ENCODE measurements at places on chromosomes 6 and 20.

DNA sequence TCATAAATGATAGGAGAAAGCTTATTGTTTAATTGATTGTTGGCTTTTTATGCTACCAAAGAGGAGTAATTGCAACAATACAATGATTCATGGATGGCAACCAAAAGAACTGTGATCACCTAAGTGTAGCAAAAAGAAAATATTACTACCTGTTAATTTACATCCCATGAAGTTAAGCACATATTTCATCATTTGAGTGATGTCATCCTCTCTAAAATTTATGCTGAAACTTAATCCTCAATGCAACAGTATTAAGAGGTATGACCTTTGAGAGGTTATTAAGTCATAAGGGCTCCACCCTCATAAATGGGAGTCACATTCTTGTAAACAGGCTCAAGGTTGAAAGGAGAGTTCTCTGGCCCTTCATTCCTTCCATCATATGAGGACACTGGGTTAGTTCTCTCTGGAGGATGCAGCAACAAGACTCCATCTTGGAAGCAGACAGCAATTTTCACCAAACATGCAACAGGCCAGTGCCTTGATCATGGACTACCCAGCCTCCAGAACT, 190.6 kb upstream of the GRIK2 start:
- no peak for DNase-seq

GRCh38 chr6:117915846-117916245, 8.8 kb downstream of the SLC35F1 start:
- no peak for DNase-seq

DNA sequence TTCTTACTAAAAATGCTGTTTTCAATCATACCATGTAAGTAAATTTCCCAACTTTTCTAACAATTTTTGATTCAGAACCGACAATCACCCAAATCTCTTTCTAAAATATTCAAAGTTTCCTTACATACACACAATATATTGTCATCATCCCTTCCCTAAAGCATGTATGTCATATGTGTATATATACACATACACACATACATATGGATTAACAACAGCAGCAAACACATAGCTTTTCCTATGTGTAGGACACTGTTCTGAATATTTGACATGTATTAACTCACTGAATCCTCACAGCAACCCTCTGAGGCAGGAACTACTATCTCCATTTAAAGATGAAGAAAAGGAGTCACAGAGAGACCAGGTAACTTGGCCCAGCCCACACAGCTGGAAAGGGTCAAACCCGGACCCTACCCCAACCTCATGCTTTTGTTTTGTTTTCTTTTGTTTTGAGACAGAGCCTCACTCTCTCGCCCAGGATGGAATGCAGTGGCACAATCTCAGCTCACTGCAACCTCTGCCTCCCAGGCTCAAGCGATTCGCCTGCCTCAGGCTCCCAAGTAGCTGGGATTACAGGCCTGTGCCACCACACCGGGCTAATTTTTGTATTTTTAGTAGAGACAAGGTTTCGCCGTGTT, 7.2 kb downstream of the FYN start:
- no peak for DNase-seq

DNA sequence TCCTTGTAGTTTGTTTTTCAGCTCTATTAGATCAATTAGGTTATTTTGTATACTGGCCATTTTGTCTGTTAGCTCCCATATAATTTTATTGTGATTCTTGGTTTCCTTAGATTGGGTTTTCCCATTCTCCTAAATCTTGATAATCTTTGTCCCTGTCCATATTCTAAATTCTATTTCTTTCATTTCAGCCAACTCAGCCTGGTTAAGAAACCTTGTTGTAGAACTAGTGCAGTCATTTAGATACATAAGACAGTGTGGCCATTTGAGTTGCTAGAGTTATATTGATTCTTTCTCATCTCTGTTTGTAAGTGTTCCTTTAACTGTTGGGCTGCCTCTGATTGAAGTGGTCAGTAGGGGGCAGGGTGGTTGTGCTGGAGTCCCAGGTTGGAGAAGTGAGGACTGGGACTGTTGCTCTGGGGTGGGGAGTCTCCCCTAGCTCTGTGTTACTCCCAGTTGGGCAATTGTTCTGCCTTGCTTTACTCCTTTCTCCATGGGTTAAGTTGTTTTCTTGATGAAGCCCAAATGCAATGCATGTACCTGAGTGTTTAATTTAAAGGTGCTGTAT, 98.8 kb upstream of the NRN1 start:
- no peak for DNase-seq

GRCh38 chr6:98054453-98054852, 771.4 kb upstream of the MMS22L start:
- no peak for DNase-seq

DNA sequence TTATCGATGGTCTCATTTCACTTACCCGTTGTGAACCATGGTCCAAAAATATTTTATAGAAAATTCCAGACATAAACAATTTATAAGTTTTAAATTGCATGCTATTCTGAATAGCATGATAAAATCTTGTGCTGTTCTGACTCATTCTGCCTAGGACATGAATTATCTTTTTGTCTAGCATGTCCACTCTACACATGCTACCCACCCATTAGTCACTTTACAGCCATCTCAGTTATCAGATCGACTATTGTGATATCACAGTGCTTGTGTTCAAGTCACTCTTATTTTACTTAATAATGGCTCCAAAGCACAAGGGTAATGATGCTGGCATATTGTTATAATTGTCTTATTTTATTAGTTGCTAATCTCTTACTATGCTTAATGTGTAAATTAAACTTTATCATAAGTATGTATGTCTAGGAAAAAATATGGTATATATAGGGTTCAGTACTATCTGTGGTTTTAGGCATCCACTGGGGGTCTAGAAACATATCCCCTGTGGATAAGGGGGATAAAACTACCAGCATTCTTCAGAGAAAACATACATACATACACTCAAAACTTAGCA, 252.0 kb upstream of the HTR1E start:
- DNase-seq = no peak

DNA sequence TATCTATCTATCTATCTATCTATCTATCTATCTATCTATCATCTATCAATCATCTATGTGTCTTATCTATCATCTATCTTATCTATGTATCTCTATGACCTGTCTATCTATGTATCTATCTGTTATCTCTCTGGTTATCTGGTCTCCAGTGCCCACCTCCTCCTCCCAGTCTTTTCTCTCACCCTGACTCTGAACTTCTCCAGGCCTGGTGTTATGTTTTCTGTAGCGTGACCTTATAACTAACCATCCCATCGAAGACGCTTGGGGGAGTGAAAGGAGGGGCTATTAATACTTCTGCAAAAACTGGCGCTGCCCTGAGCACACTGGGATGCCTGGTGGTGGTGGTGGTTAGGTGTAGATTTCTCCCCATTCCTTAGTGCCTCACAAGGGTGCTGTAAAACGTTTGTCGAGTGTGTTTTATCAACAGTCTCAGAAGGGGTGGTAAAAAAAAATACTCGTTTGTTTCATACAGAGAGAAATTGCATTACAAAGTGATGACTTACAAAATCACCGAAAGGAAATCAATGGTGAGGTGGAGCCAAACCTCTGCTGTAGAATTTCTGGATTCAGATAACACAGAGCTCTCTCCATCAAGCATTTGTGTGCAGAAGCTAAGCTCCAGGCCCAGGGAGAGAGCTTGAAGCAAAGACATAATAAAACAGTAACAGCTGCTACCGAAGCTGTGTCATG, 156.2 kb downstream of the BCAS1 start:
- no peak for DNase-seq

GRCh38 chr6:52015953-52016352, 71.5 kb downstream of the PKHD1 start:
- no peak for DNase-seq

DNA sequence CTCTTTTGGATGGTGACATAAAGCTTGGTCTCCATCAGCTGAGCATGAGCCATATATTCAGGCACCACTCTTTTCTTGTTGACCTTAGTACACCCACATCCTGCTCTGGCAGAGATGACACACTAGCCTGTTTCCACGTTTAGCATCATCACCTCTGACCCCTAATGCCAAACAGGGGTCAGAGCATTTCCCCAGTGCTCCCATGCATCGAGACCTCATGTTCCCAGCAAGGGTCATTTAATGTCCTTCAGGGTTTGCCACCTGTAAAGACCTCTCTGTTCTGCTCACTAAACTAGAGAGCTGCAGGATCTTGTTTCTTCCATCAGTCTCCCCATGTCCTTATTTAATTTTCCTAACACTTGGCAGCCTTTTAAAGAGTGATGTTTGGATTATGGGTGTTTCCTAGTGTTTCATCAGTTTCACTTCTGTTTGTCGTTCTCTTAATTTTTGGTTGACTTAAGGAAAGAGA, 97.5 kb downstream of the AIG1 start:
- DNase-seq = no peak

GRCh38 chr6:110687326-110687725, 127.9 kb downstream of the CDK19 start:
- peak; percentile 16 for DNase-seq

DNA sequence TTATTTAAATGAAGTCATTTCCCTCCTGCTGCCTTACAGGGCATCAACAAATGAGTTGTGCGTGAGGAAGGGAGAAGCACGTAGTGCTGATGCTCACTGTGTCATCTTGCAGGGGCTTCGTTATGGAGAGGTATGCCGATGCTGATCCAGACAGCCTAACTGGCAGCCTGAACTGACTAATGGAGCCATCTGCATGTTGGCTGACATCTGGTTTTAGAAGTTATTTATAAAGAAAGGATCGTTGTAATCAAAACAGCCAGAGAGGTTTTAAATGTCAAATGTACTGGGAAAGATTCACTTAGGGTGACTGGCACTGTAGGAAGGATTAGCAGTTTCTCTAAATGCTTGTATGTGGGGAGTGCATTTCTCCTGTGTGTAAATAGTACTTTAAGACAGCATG, 54.6 kb downstream of the FARS2 start:
- no peak for DNase-seq

Measured in CD4-positive, alpha-beta T cell treated with Interleukin-10 for 1 hour (primary cell).